ENCODE measurements at places on chromosomes 11 and 22.

DNA sequence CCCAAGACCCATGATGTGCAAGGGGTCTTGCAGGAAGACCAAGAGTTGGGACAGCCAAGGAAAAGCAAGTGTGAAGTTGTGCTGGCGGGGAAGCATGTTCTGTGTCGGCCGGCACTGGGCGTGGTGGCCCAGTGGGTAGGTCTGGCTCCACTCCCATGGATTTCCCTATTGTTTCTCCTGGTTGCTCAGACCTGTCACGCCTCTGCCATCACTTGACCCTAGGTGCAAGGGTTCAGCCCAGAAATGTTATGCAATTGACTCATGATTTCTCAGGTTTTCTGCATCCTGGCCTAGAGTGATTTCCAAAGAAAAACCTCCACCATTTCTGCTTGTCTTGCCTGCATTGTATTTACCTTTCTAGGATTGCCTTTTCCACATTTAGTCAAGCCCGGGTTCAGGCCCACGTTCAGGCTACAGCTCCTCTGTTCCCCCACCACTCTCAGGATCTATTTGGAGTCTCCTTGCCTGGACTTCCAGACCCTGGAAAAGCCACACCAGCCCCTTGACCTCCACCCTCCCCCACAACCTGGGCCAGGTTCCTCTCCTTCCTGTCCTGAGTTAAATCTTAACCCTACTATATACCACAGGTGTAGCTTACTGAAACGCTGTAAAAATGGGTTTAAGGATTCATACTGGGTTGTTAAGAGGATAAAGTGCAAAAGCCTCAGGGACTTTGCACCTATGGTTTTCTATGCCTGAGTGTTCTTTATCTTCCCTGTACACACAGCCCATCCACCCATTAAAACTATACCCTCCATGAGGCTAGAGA lies 17.5 kb upstream of the FOLR1 start:
- no peak for DNase-seq

- no peak for DNase-seq
These were observed 48.8 kb downstream of the EXT2 start for GRCh38 chr11:44143987-44144909.

GRCh38 chr11:94020777-94021481 lies at the start of gene HEPHL1:
HEPHL1 (plus strand) TSS chr11:94021354; CDS start chr11:94021369, 15 bp downstream.
- DNase-seq: no peak

- DNase-seq: peak; percentile 81
These were observed 18.5 kb upstream of the CBX7 start for GRCh38 chr22:39170825-39171622.

DNA sequence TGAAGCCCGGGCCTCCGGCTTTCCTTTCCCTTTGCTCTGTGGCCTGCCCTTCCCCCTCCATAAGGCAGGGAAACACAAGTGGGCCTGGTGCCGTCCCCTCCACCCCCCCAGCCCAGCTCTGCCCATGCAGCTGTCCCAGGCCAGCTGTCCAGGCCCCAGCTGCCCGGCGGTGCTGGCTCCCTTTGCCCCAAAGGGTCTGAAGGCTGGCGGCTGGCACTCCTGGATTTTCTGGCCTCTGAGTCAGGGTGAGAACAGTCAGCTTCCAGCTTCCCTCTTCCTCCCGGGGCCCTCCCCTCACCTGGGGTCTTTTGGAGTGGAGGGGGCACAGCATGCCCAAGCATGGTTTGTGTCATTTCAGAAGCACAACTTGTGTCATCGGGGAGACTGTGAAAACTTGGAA lies 27.8 kb downstream of the CD82 start:
- DNase-seq: no peak

DNA sequence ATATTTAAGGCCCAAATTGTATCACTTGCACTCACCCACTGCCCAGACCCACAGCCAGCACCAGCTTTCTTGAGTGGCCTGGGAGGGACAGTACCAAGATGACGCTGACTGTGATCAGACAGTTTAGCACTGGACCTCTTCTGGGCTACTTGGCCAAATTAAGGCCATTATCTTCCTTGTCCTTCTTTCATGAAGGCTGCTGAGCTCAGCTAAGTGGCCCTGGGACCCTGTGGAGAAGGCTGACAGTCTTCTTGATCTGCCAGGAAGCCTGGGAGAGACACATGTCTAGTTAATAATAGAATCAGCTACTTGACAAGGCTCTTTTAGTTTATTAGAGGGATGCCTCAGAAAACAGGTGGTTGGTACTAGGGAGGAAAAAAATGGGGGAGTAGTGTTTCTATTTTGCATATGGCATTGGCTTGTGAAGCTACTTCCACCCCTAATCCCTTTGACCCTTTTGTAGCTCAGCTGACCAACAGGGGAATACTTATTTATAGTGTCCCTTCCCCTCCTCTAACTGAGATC lies 127.9 kb upstream of the NTM start:
- no peak for DNase-seq

DNA sequence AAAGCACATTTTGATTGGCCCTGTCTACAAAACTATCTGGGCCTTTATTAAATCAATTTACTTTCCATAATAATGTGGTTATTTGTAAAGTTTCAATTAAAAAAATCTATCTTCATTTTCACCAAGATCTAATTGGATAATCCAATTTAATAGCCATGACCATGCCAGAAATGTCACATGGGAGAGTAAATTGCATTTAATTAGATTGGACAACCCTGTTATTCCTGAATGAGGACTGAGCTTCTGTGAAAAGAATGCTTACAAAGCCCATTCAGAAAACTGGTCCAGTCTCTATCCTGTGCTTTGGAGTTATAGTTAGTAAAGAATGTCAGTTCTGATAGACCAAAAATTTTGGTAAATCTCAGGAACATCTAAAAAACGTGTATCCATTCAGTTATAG lies 541.9 kb upstream of the ANO5 start:
- no peak for DNase-seq

GRCh38 chr11:59010708-59011107 lies 71.4 kb downstream of the GLYATL1 start:
- no peak for DNase-seq

DNA sequence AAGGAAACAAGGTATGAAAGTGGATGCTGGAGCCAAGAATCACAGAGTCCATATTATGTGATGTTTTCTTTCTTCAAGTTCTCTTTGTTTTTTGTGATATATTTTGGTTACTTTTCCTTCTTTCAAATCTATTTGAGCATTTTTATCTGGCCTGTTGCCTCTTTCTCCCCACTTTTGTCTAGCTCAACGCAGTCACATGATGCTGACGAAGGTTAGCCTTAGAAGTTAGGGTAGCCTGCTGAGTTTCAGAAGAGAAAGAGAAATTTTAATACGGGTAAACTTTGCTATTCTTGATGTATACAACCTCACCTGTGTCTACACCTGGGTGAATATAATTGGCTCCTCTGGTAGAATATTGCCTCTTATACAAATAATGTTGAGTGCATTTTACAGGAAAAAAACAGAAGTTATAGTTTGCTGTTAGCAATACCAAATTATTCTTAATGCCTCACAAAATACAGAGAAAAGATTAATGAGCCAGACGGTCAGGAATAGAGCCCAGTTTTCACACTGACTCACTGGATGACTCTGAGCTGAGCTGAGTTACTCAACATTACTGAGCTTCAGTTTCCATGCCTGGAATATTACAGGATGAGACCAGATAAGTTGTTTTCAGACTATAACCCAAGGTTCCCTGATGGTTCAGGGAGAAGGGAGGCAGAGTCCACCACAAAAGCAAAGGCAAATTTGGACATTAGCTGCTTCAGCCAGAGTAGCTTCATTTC lies 161.6 kb upstream of the BDNF start:
- DNase-seq: no peak

- DNase-seq: no peak
These were observed 10.2 kb downstream of the DKK3 start for GRCh38 chr11:11998091-11998781.

GRCh38 chr11:7251487-7251835 lies 243 bp upstream of the SYT9 start:
- DNase-seq: no peak
